DND-41 (cell line): ENCODE measurements at places on chromosomes 6 and 20.

- no peaks in the 10 kb centered on the region for H3K36me3 ChIP-seq
- H3K27ac ChIP-seq: no peak overlapping the region
- no peak overlapping the region for H3K4me3 ChIP-seq
These were observed 86.0 kb upstream of the SLC22A16 start for GRCh38 chr6:110562316-110562915.

GRCh38 chr20:15064741-15065140, 727.3 kb upstream of the FLRT3 start:
- no peak for DNase-seq
- H3K4me1 ChIP-seq: peaks cover 11% of the 10 kb centered on the region
- H3K4me3 ChIP-seq: no peak overlapping the region
- no peaks in the 10 kb centered on the region for H3K36me3 ChIP-seq
- no peaks in the 10 kb centered on the region for H3K27me3 ChIP-seq
- H3K27ac ChIP-seq: no peak overlapping the region

DNA sequence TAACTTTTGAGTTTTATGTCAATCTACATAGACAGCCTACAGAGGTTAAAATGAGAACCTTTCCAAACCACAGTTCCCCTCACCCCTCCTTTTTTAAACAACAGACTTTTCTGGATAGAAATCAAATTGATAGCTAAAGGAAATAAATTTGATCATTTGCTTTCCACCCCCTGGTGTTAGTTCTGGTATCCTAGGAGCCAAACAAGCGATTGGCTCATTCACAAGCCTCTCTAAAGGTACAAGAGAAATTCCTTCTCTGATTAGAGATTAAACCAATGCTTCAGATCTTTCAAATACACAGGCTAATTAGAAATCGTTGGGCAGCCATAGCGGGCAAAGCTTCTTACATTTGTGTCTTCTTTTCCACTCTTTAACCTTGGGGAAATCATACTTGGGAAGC, 232.3 kb downstream of the TBC1D7 start:
- no peak overlapping the region for H3K27ac ChIP-seq
- no peaks in the 10 kb centered on the region for H3K36me3 ChIP-seq
- H3K4me1 ChIP-seq: no peaks in the 10 kb centered on the region

DNA sequence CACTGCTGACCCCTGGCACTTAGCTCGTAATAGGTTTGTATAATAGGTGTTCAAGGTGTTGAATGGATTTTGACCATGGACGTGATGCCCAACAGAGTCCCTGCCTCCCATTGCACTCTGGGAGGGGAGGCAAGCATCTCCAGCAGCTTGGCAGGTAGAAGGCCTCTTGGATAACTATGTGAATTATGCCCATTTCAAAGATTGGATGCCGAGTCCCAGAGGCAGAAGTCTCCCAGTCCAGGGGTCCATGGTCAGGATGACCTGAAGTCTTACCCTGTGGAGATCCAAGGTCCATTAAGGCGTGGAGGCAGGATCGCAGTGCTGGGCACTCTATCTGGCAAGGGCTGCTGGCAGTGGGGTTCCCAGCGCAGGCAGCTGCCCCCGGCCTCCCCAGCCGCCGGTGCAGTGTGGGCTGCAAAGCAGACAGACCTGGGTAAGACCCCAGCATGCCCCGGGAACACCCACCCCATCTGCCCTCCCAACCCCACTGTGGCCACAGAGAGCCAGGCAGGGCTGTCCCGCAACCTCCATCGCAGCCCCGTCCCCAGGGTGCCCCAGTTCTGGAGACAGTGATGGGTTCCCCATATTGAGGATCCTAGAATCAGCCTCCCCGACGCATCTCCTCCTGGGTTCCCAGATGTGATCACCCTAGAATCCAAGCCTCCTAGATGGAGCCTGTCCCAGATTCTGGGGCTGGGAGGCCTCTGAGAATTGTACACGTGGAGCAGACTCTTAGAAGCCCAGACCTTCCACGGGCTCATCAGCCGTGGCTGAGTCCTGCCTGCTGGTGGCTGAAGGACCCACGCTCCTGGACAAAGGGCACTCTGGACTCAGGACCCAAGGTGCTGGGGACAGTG, 44.6 kb downstream of the APCDD1L start:
- H3K27ac ChIP-seq: no peak overlapping the region
- H3K4me1 ChIP-seq: no peaks in the 10 kb centered on the region
- no peak for DNase-seq
- H3K4me3 ChIP-seq: no peak overlapping the region
- H3K36me3 ChIP-seq: no peaks in the 10 kb centered on the region
- no peaks in the 10 kb centered on the region for H3K27me3 ChIP-seq
